Activated T-cell treated with anti-CD3 and anti-CD28 coated beads for 4 hours (primary cell): ENCODE measurements at places on chromosomes 6 and 20.

GRCh38 chr6:7954477-7955200 is 44.1 kb upstream of the TXNDC5 start:
- no peak for DNase-seq

DNA sequence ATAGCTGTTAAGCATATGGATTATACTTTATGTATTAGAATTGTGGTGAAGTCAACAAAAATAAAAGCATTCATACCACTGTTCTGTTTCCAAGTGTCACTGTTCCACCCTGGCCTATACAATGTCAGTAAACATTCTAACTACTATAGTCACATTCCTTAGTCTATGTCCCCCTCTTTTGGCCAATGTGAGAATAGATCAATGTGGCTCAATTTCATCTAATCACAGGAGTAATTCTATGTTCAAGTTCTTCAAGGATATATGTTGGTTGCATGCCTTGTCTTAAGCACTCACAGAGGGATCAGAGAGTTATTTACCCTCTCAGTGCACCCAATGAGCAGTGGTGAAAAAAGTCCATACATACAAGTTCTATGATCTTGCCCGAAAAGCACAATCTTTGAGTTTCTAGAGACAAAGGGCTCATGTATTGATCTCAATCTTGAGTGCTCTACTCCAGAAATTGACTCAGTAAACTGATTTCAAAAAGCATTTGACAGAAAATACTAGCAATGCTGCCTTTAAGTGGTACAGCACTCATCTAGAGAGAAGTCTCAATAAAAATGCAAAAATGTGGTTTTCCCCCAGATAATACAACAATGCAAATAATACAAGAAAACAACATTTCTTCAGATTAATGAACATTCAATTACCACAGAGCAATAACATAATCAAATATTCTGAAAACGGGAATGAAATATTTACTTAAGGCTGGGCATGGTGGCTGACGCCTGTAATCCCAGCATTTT is 16.5 kb downstream of the SMLR1 start:
- DNase-seq = no peak

DNA sequence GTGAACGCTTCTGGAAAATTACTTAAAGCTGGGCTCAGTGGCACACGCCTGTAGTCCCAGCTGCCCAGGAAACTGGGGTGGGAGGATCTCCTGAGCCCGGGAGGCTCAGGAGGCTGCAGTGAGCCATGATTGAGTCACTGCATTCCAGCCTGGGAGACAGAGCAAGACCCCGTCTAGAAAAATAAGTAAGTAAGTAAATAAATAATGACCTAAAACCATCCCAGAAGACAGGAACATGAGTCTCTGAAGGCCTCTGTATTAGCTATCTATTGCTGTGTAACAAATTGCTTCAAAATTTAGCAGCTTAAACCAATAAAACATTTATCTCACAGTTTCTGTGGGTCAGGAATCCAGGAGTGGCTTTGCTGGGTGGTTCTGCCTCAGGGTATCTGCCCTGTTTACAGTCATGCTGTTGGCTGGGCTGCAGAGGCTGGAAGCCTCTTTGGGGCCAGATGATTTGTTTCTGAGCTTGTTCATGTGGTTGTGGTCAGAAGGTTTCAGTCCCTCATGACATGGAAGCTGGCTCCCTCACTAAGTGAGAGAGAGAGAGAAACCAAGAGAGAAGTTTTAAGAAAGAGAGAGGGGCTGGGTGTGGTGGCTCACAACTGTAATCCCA is 48.4 kb upstream of the NCOA3 start:
- DNase-seq = no peak

DNA sequence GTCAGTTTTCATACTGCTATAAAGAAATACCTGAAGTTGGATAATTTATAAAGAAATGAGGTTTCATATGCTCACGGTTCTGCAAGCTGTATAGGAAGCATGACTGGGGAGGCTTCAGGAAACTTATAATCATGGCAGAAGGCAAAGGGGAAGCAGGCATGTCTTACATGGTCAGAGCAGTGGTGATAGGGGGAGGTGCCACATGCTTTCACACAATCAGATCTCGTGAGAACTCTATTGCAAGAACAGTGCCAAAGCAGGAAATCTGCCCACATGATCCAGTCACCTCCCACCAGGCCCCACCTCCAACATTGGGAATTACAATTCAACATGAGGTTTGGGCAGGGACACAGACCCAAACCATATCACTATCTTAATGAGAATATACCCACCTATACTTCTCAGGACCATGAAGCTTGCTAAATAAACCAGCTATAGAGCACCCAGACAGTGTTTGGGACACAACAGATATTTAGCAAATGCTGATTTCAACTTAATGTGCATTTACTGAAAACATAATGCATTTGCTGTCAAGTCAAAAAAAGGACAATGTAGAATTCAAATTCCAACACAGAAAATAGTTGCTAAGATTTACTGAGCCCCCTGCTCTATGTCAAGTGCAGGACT is 63.8 kb downstream of the TNFRSF21 start:
- no peak for DNase-seq

DNA sequence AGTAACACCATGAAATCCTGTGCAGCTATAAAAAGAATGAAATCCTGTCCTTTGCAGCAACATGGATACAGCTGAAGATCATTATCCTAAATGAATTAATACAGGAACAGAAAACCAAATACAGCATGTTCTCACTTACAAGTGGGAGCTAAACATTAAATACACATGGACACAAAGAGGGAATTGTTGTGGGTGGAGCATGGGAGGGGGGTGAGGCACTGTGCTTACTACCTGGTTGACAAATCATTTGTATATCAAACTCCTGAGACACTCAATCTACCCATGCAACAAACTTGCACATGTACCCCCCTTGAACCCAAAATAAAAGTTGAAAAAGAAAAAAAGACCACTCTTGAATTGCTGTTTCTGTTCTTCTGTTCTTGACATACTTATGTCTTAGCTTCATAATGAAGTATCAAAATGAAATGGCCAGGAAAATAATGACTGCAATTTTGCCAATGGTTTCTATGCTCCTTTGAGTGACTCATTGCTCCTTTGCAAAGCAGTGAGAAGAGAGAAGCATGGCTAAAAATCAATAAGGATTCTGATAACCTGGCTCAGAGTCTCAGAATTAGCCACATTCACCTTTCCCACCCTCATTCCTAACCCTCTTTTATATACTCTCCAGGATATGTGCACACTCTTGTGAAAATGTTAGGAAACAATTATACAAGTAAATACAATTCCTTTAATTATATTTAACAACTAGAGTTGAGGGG is 71.0 kb downstream of the CYP39A1 start:
- no peak for DNase-seq

DNA sequence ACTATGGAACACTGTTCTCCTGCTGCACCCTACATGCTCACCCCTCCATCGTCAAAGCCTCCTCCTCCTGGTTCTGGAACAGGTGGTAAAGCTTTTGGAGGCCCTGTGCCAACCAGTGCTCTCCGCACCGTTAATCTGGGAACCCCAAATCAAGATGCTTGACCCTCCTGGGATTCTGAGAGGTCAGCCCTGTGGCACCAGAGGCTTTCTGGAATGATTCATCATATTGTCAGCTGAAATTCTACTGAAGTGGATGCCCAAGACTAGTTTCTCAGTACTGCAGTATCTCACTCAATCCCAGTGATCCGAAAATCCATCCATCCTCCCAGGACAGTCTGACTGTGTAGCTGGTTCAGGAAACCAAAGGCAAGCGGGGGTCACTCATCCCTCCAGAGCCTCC is 92.7 kb downstream of the TRERF1 start:
- DNase-seq = no peak

DNA sequence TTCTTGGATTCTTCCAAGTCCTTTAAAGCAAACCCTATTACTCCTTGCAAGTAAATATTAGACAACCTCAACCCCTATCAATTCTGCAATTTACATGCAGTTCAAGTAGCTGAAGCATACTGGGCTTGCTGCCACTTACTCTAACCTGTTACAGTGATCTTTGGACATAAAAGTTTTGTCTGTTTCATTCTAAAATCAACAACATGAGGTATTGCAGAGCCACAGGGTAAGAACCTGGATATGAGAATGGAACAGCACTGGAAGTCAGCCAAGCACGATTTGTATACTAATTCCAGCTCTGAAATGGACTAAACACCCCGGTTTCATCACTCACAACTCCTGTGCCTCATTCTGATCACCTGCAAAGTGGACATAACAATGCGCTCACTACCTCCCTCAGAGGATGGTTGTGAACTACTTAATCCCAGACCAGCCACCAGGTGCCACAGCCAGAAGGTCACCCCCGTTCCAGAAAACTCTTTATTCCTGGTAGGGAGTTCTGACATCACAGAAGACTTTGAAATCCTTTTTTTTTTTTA is 270.0 kb downstream of the ADGB start:
- DNase-seq = no peak

DNA sequence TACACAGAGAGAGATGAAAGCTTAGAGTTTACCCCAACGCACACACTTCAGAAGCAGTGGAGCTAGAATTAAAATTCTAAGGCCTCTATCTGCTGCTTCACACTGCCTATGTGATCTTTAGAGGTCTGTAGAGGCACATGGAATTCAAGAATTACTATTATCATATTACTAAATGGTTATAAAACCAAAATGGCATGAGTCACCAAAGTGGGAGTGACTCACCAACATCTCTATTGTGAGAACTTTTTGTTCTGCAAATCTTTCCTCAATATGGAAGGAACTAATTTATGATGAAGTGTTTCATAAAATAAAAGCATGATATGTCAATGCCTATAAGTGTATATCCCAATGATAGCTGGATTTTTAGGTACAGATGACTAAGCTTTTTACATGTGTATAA is 28.5 kb upstream of the TMEM244 start:
- no peak for DNase-seq

- DNase-seq = no peak
Measured at GRCh38 chr6:122947355-122947754, 48.7 kb upstream of the CLVS2 start.

DNA sequence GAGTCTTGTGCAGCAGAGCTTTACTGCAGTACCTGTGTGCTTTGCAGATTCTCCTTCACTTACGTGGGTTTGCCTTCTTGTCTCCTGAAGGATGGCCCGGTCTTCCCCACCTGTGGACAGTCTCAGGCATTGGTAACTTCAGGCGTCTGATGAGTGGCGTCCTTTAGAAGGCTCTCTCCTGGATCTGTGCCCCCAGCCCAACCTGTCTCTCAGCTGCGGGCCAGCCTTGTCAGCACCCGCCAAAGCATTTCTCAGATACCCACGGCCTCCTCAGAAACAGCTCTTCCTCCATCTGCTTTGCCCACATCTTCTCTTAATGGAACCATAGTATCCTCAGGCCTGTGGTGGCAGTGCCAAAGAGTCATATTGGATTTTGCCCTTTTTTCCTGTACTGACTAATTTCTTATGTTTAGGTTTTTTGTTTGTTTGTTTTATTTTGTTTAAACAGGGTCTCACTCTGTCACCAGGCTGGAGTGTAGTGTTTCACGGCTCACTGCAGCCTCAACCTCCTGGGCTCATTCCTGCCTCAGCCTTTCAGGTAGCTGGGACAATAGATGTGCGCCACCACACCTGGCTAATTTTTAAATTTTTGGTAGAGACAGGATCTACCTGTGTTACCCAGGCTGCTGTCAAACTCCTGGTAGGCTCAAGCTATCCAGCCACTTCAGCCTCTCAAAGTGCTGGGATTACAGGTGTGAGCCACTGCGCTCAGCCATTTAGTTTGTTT is 96.6 kb downstream of the ARID1B start:
- no peak for DNase-seq

GRCh38 chr6:44049163-44049988 is 77.9 kb downstream of the MRPL14 start:
- no peak for DNase-seq

DNA sequence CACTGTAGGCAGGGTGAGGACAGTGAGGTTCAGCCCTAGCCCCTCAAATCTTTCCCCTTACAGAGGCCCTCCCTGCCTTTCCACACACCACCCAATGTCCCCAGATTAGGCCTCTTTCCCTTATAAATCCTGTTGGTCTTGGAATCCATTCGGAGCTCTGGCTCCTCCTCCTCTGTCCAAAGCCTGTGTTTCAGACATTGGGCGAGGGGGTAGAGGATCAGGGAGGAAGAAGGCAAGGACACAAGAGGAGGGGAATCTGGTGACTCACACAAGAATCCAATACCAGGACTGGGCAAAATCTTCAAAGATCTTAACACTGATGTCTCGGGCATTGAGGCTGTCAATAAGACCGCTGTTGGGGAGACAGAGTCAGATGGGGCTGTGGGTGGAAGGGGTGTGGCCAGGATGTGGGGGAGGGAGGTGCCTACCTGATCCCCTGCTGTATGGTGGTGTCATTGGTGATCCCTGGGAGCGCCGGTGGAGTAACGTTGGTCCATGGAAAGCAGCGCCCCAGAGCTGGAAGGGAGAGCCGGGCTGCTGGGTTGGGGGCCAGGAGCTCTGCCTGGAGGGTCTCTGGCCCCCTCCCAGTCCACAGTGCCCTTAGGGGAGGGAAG is 7.6 kb downstream of the SLC44A4 start:
- no peak for DNase-seq

- no peak for DNase-seq
Measured at GRCh38 chr20:32841174-32841573, 17.5 kb upstream of the EFCAB8 start.

DNA sequence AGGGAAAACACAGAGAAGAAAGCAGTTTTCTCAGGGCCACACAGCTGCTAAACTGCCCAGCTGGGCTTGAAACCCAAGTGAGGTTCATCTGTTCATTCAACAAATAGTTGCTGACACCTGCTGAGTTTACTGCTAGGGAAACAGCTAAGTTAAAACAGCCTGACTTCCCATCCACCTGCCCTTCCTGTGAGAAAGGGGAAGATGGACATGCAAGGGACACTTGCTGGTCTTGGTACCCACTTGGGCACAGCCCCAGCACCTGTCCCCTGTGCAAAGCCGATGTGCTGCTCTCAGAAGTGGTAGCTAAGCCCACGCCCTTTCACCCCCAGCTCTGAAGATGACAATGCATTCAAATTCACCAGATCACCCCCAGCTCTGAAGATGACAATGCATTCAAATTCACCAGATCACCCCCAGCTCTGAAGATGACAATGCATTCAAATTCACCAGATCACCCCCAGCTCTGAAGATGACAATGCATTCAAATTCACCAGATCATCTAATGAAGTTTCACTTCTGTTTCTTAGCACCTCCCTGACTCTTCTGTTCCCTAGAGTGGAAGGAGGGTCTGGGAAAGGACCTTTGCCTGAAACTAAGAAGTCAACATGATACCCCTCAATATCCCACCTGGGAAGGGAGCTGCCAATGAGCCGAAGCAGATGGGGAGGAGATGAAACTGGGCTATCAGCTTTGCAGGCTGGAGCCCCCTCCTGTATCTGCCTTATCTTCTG is 46.0 kb upstream of the TOP1 start:
- DNase-seq = no peak

- no peak for DNase-seq
Measured at GRCh38 chr6:169896826-169897456, 145.5 kb downstream of the ERMARD start.
